Glutamatergic neuron (in vitro differentiated cells): ENCODE measurements at places on chromosomes 13 and 19. TPM values are rescaled to one million over a fixed set of nuclear protein-coding genes. Genes with fewer than 3 reads are reported as not detected.

GRCh38 chr13:100130092-100130491 is 41.2 kb downstream of the PCCA start:
- DNase-seq = no peak

DNA sequence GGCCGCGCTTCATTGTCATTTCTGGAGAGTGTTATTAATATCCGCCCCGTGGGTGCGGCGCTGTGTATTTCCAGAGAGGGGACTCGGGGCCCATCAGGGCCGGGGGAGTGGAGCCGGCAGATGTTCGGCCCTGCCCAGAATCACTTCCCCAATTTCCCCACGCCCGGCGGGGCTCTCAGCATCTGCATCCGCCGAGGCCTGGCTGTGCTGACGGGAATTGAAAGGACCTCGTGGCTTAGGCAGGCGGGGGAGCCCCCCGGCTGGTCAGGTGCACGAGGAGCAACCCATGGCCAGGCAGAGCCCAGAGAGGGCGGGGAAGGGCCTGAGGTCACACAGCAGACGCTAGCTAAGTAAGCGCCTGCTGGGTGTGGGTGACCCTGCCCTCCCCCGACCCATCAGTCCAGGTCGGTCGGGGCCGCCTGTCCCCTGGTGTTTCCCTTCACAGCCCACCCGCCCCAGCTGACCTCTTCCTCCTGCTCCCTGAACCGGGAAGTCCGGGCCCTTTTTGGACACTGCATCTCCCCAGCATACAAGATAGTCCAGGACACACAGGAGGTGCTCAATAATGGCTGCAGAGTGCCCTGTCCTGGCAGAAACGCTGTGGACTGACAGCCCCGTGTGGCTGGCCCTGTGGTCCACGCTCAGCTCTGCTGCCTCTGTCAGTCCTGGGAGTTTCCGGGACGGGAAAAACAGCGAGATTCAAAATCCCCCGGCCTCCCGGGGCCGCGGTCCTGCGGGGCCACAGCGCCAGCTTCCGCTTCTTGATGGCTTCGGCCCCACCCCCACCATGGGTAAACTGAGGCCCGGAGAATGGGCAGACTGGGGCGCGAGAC is 22.1 kb downstream of the ARID3A start:
- DNase-seq = no peak

DNA sequence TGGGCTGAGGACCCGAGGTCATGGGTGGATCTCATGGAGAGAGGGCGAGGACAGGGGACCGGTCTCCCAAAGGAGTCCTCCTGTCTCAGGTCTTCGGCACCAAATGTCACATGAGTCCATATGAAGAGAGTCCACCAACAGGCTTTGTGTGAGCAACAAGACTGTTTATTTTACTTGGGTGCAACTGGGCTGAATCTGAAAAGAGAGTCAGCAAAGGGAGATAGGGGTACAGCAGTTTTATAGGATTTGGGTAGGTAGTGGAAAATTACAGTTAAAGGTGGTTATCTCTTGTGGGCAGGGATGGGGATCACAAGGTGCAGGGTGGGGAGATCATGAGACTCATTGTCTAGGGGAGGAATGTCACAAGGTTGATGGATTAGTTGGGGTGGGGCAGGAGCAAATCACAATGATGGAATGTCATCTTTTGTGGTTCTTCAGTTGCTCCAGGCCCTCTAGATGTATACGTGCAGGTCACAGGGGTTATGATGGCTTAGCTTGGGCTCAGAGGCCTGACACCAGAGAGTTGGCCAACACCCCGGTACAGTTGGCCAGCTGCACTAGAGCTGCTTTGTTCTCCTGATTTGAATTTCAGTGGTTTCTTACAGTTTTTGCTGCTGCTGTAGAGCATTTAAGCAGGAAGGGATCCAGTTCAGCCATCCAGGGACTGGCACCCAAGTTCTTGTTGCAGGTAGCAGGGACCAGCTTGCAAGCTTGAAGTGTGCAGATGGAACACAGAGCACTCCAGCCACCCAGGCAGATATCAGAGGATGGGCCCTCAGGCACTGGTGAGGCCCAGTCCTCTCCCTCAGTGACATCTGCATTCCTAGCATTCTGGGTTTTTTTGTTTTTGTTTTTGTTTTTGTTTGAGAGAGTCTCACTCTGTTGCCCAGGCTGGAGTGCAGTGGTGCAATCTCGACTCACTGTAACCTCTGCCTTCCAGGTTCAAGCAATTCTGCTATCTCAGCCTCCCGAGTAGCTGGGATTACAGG is 26.4 kb upstream of the IGFL1 start:
- no peak for DNase-seq

DNA sequence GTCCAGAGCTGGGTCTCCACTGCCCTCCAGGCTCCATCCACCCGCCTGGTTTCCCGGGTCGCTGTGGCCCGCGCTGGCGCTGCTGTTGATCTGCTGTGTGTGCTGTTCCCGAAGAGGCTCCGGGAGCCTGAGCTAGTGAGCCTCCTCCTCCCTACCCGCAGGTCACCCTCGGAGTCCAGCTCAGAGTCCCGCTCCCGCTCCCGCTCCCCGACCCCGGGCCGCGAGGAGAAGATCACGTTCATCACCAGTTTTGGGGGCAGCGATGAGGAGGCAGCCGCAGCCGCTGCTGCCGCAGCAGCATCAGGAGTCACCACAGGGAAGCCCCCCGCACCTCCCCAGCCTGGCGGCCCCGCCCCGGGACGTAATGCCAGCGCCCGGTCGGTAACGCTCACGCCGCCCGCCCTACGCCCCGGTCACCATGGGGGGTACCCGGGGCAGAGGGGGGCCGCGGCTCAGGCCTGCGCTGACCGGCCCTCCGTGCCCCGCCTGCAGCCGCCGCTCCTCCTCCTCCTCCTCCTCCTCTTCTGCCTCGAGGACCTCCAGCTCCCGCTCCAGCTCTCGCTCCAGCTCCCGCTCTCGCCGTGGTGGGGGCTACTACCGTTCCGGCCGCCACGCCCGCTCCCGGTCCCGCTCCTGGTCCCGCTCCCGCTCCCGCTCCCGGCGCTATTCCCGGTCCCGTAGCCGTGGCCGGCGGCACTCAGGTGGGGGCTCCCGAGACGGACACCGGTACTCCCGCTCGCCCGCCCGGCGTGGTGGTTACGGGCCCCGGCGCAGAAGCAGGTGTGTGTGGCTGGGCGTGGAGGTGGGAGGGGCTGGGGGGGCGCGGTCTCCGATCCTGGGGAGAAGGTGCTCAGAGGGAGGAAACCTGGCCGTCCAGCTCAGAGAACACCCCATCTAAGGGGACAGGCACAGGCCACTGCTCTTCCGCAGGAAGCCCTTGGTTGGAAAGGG is 12.2 kb downstream of the ZNF296 start:
- DNase-seq = no peak

DNA sequence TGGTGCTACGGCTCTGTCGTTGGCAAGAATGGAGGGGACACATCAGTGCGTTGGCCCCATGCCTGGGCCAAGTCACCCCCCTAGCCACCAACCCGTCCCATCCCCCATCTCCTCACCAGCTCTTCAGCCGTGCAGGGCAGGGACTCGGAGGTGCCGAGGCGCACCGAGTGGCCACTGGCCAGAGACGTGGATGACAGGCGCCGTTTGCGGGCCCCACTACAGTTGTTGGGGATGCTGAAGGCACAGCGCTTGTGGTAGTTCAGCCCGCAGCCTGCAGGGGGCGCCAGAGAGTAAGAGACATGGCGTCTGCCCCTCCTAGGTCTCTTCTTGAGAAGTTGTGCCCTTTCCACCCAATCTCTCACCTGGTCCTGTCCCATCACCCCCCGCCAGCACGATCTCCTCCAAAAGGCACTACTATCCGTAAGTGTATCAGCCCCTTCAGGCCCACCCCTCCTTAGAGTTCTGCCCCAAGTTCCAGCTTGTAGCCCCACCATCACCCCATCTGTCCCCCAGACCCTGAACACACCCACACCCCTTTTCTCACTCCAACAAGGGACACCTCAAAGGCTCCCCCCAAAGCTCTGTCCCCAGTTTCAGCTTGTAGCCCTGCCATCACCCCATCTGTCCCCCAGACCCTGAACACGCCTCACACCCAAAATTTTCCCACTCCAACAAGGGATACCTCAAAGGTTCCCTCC is 12.4 kb downstream of the PRKD2 start:
- peak; percentile 91 for DNase-seq

DNA sequence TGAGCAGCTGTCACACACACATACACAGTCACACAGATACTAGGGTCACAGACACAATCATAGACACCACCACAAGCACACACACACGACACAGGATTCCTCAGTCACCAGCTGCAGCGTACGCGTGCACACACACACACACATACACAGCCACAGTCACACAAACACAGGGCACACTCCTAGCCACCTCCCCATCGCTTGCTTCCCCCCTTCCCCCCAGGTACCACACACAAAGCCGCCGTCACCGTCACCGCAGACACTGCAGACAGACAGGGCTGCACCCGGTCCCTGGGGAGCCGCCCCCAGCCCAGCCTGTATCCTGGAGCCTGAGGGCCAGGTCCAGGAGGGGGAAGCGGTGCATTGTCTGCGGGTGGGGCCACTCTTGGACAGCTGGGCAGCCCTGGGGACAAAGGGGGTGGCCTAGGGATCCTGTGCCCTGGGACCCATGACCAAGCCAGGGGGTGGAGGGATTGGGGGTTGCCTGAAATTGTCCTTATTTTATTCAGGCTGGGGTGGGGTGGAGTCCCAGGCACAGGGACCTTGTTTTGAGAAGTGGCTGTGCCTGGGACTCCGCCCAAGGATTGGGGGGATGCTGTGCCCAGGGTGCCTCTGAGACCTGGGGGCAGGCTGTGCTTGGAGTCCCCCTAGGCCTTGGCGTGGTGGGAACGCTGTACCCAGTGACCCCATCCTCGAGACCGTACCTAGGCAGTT is 957 bp downstream of the NUMBL start:
- peak; percentile 76 for DNase-seq

- no peak for DNase-seq
Observed at GRCh38 chr13:79898996-79899395, 418.0 kb downstream of the NDFIP2 start.

- DNase-seq = peak; percentile 53
Observed at GRCh38 chr13:52405767-52406494, at the start of gene THSD1. TSS of gene THSD1 (minus strand) at chr13:52406172. CDS start at chr13:52402600, 3,572 bp downstream.

GRCh38 chr19:29079356-29080032 is 133.5 kb downstream of the UQCRFS1 start:
- no peak for DNase-seq

DNA sequence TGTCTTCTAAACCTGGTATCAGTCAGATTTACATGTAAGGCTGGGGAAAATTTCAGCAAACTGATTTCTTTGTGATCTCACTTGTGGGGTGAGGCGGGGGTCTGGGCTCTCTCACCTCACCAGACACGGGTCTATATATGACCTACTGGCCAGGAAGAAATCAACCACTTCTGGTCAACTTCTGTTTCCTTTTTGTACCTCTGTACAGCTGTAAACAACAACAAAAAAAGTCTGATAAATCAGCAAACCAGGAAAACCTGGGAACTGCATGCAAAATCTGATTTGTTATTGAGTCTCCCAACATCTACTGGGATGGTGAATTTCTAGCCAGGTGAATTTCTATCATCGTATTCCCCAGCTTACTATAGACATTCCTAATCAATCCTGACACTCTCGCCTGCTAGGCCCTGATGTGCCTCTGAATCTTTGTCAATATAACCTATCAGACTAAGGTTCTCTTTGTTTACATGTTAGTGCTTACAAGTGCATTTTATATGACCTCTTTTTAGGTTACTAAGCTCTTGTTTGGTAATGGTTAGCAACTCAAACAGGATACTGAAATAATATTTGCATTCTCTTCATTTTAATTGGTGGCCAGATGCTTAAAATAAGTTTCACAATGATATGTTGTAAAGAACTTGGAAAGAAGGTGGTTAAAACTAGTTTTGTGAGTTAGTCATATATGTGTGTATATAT is 77.7 kb downstream of the LRRC63 start:
- DNase-seq = no peak

GRCh38 chr13:111573801-111574200 is 253.4 kb downstream of the TEX29 start:
- no peak for DNase-seq

DNA sequence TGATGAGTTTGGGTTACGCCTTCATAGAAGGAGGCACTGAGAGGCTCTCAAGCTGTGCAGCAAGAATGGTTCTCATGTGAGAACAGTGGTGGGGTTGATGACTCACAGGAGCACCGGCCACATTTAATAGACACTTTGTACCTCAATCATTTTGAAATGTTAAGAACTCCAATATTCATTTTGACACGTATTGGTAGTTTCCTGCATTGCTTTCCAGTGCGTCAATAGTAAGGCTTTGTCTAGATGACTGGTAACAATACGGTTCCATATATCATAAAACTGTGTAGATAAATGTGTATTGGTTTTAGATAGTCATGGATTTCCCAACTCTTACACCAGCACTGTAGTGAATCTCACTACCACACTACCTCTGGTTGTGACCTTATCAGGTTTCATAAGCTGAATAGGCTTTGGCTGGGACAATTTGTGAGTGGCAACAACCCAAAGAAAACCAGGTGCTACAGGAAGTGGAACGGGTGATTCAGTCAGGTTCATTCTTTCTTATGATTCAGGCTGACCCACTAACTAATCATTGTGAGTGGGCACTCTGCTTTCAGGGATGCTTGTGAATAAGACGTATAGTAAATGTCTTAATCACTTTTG is 362.6 kb downstream of the KLF5 start:
- no peak for DNase-seq

DNA sequence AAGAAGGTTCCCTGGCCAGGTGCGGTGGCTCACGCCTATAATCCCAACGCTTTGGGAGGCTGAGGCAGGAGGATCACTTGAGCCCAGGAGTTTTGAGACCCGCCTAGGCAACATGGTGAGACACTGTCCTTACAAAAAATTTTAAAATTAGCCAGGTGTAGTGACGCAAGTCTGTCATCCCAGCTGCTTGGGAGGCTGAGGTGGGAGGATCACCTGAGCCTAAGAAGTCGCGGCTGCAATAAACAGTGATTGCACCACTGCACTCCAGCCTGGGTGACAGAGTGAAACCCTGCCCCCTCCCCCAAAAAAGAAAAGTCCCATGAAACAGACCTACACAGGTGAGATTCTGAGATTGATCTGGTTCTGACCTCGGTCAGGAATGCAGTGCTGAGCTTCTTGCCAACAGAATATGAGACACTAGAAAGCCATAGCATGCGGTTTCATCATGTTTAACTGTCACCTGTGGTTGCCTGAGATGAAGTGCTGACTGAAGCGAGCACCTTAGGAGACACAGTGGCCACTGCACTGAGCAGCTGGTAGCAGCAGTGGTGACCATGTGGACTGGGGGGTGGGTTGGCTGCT is 2.0 kb upstream of the A1BG start:
- no peak for DNase-seq

Gene MEIS3
- 255 TPM for total RNA-seq

Gene ZNF324B
- 9.9 TPM for total RNA-seq

Gene ELAVL3
- total RNA-seq = 633 TPM

Gene PCDH9
- 43.3 TPM for total RNA-seq
